ENCODE measurements at places on chromosomes 12 and 14.

DNA sequence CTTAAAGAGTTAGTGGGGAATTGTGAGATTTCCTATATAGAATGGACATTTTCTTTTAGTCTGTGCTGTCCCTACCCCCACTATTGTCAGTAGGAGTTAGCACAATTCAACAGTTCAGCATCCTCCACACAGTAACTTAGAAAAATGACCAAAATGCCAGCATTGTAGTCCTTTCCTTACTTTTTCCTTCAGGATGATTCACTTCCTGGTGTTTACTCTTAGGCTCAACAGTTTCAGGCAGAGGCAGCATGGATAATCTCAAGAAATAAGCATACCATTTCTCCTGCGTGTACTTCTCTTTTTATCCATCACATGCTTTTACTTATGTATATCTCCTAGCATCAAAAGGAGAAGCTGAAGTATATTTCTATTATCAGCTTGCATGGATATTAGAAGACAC lies 683.4 kb downstream of the SLC16A7 start:
- DNase-seq, result no peak

- DNase-seq, result no peak
These were observed 7.3 kb downstream of the TESC start for GRCh38 chr12:117091758-117092510.

- no peak for DNase-seq
These were observed 41.7 kb upstream of the ITPR2 start for GRCh38 chr12:26874501-26875296.

- no peak for DNase-seq
These were observed 205.0 kb upstream of the DCN start for GRCh38 chr12:91387461-91388134.

DNA sequence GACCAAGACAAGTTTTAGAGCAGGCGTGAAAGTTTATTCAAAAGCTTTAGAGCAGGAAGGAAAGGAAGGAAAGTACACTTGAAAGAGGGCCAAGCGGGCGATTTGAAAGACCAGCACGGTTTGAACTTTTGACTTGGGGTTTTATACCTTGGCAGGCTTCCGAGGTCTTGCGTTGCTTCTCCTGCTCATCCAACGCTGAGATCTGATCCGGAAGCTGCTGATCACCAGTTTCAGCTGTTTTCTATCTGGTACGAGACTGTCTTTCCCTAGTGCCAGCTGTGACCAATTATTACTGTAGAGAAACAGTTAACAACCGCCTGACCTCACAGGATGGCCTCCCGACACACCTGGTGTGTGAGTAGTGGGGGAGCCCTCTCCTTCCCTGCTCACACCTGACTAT lies 20.6 kb upstream of the SNRPF start:
- DNase-seq, result peak; percentile 89

GRCh38 chr12:114888928-114889584 lies 205.1 kb upstream of the TBX3 start:
- no peak for DNase-seq

DNA sequence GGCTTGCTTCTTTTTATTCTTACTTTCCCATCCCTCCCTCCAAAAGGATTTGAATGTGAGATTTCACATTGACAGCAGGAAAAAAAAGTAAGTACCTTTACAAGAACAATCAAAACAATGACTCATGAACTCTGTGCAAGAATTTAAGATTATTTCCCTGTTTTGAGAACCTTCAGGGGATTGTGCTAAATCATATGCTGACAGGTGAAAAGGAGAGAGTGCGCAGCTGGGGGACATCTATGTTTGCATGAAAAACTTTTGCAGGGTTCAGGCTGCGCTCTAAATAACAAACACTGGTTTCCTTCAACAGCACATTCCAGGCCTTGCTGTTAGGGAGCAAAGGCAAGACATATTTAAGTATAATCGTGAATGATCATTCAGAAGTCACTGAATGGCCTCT lies 27.3 kb downstream of the RERG start:
- no peak for DNase-seq

GRCh38 chr14:99026471-99026870 lies 245.5 kb downstream of the BCL11B start:
- DNase-seq, result peak; percentile 50

- DNase-seq, result no peak
These were observed 22.0 kb upstream of the HIF1A start for GRCh38 chr14:61673305-61673704.

GRCh38 chr14:96629558-96630222 lies 127.5 kb downstream of the PAPOLA start:
- no peak for DNase-seq

GRCh38 chr14:51082349-51082748 lies 12.6 kb downstream of the TRIM9 start:
- DNase-seq, result no peak

DNA sequence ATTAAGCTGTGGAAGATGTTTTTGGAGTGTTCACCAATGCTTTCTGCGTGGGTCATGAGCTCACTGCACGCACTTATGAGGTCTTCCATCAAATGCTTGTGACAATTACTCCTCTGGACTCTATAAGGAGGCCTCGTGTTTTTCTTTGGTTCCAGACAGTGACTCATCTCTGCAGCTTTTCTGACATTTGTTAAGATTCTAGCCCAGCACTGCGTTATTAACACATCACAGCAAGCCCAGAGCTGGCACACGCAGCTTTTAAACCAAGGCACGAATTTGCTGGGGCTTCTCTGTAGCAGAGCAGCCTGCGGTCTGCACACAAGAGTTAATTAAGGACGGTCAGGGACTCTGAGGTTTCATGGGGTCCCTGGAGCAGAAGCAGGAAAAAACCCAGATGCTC lies 16.9 kb downstream of the MEG3 start:
- DNase-seq, result no peak

GRCh38 chr12:39440781-39441180 lies 2.1 kb downstream of the KIF21A start:
- no peak for DNase-seq

GRCh38 chr12:8781381-8782127 lies 40.9 kb upstream of the A2ML1 start:
- DNase-seq, result no peak

DNA sequence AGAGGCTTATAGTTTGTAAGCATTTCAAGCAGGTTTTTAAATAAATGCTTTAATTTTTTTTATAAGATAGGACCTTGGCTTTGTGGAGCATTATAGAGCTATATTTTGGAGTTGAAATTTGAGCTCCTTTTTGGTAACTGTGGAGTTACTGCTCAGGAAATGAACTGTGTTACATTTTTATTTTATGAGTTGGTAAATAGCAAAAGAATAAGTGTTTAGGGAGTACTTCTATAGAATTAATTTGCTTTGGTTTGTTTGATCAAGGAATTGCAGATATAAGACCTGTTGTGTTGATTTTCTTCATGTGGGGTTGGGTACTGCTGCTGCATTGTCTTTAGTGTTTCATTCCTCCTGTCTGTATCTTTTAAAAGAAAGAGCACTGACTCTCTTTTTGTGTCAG lies 3.5 kb downstream of the ATP2A2 start:
- DNase-seq, result no peak

DNA sequence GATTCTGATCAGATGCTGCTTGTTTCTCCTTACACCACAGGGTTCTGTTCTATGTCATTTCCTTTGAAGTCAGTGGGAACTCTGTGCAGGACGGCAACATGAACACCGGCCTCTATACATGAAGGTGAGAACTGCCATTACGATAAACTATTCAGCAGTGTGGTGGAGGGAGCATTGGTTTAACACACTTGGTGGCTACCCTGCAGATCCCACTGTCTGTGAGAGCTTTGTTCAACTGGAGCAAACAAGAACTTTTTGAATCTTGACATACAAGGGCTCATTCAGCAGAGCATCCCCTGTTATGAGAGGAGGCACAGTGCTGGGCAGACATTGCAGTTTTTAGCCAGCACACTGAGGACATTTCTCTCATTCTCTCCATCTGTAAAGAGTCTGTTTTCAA lies 10.7 kb upstream of the FRS2 start:
- no peak for DNase-seq

GRCh38 chr12:71664411-71665089 lies 449 bp downstream of the THAP2 start:
- no peak for DNase-seq

- no peak for DNase-seq
These were observed 14.9 kb downstream of the SLC35E3 start for GRCh38 chr12:68760806-68761441.

DNA sequence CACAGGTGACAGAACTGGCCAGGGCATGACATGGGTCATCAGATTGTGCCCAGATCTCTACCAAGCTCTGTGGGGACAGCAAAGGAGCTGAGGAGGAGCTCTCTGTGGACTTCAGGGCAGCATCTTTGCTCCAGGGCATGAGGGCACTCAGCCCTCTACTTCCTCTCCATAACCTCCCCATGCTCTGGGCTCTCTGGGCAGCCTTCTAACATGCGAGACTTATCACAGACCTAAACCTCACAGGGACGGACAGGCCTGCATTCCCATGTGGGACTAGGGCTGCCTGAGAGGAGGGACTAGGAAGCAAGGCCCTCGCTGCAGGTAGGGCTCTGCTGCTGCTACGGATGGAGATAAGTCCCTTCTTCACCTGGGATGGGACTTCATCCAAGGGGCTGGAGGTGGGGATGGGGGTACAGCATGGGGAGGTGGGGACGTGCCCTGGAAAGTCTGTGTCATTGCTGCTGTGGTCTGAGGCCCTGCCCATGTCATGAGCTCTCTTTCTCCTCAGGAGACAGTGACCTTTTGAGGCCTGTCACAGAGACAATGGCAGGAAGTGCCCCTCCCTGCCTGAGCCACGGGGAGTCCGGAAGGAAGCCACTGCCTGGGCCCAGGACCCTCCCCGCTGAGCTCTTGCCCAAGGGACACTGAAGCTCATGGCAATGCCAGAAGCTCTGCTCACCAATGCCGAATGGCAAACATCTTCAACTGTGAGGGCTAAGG lies 44.1 kb downstream of the PITPNM2 start:
- peak; percentile 64 for DNase-seq

GRCh38 chr14:93318927-93319326 lies 13.9 kb downstream of the BTBD7 start:
- no peak for DNase-seq

DNA sequence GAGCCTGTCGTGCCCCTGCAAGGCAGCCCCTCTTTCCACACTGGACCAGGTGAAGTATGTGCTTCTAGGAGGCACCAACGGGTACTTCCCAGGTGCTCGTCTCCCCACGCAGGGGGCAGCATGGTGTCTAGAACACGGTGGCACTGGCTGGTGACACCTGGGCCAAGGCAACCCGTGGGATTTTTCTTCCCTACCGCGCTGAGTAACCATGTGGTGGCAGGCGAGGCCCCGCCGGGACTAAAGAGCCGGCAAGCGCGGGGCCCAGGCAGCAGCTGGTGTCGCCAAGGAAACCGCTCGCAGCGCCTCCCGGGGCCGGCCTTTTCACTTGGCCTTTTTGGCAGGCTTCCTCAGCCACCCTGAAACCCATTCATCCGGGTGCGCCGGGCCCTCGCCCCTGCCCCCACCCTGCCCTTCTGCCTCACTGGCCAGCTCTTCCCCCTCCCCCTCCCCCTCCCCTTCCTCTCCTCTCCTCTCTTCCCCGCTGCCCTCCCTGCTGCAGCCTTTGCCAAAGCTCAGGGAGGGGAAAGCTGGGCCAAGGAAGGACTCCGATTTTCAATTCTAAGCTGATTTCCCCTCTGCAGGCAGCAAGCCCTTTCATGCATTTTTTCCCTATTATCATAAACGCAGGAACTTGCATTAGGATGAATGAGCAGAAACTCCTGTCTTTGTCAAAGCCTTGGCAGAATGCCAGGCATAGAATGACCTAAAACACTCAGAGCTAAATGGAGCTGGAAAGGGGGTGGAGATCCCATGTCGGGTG lies 81.2 kb downstream of the IRF2BPL start:
- peak; percentile 98 for DNase-seq

GRCh38 chr12:58503731-58504130 lies 416.6 kb downstream of the LRIG3 start:
- no peak for DNase-seq

GRCh38 chr12:68479261-68479895 lies 131.3 kb upstream of the RAP1B start:
- peak; percentile 12 for DNase-seq

DNA sequence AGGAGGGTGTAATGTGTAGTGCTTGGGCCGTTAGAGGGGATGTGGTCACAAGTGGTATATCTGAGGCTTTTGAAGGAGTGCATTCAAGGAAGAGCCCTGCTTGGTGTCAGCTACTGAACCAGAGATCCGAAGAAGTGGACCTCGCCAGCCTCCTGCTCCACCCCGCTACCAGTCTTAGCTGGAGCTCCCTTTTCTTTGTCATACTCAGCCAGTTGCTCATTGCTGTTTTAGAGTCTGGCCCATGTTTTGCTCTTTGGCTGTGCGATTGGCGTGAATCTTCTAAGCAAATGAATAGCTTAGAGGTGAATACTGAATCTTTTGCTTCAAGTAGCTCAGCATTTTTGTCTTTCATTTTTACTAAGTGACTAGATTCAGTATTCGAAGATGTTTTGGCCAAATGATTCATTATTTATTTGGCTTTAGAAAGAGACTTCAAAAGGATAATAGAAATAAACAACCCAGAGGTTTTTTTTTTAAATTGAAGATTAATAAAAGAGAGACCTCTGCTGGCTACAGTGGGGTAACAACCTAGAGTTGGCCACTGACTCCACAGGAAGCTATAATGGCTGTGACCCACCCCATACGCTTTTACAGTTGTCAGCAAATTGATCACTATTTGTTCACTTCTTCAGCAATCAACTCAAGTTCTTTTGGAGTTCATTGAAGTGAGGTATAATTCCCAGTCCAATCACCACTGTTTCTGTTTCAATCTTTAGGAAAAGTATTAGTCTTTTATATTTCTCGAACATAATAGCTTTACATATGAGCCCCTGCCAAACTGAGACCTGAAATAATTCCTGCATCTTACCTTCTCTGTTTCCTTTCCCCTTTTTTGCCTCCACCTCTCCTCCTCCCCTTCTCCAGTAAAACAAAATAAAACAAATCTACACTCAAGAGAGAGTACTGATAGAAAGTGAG lies 19.9 kb downstream of the CDKN1B start:
- peak; percentile 59 for DNase-seq

GRCh38 chr12:29961231-29961630 lies 177.5 kb upstream of the TMTC1 start:
- no peak for DNase-seq

GRCh38 chr14:75066691-75067090 lies 2.8 kb upstream of the ZC2HC1C start:
- no peak for DNase-seq

GRCh38 chr12:124915239-124916236 lies 1.1 kb upstream of the UBC start:
- DNase-seq, result no peak

DNA sequence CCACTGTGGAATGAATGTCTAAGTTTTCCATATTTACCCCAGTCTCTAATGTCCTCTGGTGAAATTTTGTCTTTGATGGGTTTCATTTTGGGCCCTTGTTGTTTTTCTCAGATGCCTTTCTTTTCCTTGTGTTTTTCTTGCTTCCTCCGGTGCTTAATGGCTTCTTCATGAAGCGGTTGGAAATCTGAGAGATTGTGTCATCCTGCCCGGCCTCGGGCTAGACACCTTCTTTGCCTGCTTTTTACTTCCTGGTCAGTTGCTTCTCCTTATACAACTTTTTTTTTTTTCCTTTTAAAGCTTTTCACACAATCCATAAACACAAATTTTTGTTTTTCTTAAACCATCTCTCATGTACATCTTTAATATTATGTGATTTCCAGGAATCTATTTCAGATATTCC lies 7.1 kb downstream of the ETV6 start:
- no peak for DNase-seq
